Calu3 (cell line): ENCODE measurements at places on chromosomes 3 and 15.
A peak's percentile ranks its signal among the peaks of the same experiment; 100 is the strongest.

DNA sequence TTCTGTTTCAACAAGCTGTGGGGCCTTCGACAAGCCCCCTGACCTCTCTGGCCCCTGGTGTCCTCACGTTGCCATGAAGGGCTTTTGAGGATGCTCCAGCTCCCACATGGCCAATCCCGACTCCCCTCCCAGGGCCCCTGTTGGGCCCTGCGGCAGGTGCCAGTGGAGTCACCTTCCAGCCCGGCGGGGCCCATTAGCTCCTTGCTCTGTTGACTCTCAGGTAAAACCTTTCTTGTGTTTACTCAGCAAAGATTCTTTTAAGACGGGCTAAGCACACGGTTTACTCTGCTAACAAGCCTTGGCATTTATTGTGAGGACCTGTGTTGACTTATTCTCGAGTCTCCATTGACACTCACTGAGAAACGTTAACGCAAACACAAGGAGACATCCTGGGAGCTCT lies 15.0 kb downstream of the RPLP1 start:
- H3K36me3 ChIP-seq, result peaks cover 18% of the 10 kb centered on the region
- H3K27me3 ChIP-seq, result no peaks in the 10 kb centered on the region
- peaks cover 58% of the 10 kb centered on the region for H3K4me1 ChIP-seq
- H3K27ac ChIP-seq, result peak overlapping the region; percentile 89
- no peak overlapping the region for H3K4me3 ChIP-seq
- DNase-seq, result peak; percentile 25

- DNase-seq, result peak; percentile 71
- H3K27ac ChIP-seq, result no peak overlapping the region
- no peak overlapping the region for H3K4me3 ChIP-seq
- H3K36me3 ChIP-seq, result peaks cover 1% of the 10 kb centered on the region
- H3K4me1 ChIP-seq, result peaks cover 7% of the 10 kb centered on the region
Measured at GRCh38 chr3:1082108-1082507, 10.7 kb upstream of the CNTN6 start.

- DNase-seq, result no peak
- H3K4me1 ChIP-seq, result peaks cover 8% of the 10 kb centered on the region
- no peak overlapping the region for H3K4me3 ChIP-seq
- H3K27me3 ChIP-seq, result peaks cover 9% of the 10 kb centered on the region
Measured at GRCh38 chr3:183350164-183350563, 78.3 kb downstream of the MCF2L2 start.

DNA sequence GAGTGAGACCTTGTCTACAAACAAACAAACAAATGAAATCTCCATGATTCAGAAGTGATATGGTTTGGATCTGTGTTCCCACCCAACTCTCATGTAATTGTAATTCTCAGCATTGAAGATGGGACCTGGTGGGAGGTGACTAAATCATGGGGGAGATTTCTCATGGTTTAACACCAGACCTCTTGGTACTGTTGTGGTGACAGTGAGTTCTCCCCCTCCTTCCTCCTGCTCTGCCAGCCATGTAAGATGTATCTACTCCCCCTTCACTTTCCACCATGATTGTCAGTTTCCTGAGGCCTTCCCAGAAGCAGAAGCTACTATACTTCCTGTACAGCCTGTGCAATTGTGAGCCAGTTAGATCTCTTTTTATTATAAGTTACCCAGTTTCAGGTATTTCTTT lies 438.4 kb upstream of the THBS1 start:
- H3K27ac ChIP-seq, result no peak overlapping the region
- no peaks in the 10 kb centered on the region for H3K36me3 ChIP-seq
- no peak for DNase-seq
- no peak overlapping the region for H3K4me3 ChIP-seq

DNA sequence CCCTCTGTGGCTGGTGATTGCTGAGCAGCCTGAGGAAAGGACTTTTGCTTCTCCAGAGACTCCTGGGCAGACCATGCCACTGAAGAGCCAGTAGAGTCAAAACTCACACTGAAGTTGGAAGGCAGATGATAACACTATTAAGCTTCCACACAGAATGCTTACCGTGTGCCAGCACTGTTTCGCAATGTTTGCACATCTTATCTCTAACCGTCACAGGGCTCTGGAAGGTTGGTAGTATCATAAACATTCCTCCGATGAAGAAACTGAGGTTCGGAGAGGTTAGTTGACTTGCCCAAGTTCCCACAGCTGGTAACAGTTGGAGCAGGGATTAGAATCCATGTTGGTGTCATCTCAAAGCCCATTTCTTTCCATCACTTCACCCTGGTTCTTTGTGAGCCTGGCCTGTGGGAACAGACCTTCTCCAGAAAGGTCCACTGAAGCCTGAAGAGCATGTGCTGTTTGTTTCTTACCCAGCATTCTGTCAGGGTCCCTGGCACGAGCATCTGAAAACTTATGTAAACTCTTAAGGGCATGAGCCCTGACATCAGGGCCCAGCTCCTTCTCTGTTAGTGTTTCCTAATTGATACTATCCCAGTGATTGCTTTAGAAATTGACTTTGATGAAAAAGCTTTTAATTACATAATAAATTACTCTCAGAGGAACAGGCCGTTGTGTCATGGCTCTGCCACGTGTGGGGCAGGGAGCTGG lies 77.0 kb upstream of the PRR23C start:
- DNase-seq, result no peak
- no peak overlapping the region for H3K4me3 ChIP-seq
- peaks cover 21% of the 10 kb centered on the region for H3K4me1 ChIP-seq
- H3K27me3 ChIP-seq, result no peaks in the 10 kb centered on the region
- H3K27ac ChIP-seq, result no peak overlapping the region

DNA sequence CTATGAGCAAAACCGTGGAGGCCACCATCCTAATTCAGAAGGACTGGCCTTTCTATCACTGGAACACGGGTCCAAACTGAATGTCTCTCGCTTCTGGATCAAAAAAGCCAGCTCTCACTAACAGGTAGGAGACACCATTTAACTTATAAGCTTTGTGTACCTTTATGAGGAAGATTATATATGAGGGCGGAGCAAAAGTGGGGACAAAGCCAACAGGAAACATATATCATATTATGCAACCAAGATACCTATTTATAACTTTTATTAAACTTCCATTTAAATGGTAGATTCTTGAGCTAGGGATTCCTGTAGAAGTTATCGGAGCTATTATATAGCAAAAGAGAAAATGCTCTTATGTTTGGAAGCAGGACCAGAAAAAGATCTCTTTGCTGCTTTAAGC lies 78.4 kb downstream of the IGF2BP2 start:
- H3K27ac ChIP-seq, result peak overlapping the region; percentile 33
- H3K4me1 ChIP-seq, result peaks cover 43% of the 10 kb centered on the region
- DNase-seq, result no peak
- peaks cover 21% of the 10 kb centered on the region for H3K36me3 ChIP-seq
- H3K4me3 ChIP-seq, result no peak overlapping the region

- H3K27ac ChIP-seq, result no peak overlapping the region
- DNase-seq, result no peak
- H3K36me3 ChIP-seq, result no peaks in the 10 kb centered on the region
- no peak overlapping the region for H3K4me3 ChIP-seq
Measured at GRCh38 chr3:102796804-102797203, 362.0 kb downstream of the ZPLD1 start.

DNA sequence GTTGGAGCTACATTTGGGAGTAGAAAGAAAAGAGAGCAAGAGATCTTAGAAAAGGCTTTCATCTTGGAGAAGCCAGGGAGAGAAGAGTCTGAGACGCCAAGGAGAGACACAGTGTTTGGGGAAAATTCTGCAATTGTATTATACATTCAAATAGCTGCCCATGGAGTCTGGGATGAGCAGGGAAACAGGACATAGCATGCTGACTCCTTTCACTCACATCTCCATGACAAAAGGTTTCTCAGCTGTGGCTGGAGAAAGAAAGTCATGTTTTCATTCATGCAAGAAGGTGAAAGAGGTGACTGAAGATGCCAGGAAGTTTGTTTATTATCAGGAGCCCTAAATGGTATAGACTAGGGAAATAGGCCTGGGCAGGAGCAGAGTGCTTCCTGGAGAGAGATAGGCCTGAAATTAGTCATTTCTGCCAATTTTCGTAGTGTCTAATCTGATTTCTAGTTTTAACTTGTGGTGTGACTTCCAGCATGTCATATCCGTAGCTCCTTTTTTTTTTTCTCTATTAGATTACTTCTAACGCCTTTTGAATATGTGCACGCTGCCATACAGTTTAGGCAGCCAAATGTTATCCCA lies 34.1 kb downstream of the ACP3 start:
- no peak for DNase-seq
- peaks cover 3% of the 10 kb centered on the region for H3K4me1 ChIP-seq
- H3K36me3 ChIP-seq, result no peaks in the 10 kb centered on the region
- H3K27ac ChIP-seq, result no peak overlapping the region
- H3K27me3 ChIP-seq, result no peaks in the 10 kb centered on the region
- no peak overlapping the region for H3K4me3 ChIP-seq

- no peak overlapping the region for H3K4me3 ChIP-seq
- H3K27me3 ChIP-seq, result no peaks in the 10 kb centered on the region
- no peak for DNase-seq
- H3K4me1 ChIP-seq, result no peaks in the 10 kb centered on the region
- no peaks in the 10 kb centered on the region for H3K36me3 ChIP-seq
- H3K27ac ChIP-seq, result no peak overlapping the region
Measured at GRCh38 chr3:144771381-144771870, 799.8 kb downstream of the DIPK2A start.

DNA sequence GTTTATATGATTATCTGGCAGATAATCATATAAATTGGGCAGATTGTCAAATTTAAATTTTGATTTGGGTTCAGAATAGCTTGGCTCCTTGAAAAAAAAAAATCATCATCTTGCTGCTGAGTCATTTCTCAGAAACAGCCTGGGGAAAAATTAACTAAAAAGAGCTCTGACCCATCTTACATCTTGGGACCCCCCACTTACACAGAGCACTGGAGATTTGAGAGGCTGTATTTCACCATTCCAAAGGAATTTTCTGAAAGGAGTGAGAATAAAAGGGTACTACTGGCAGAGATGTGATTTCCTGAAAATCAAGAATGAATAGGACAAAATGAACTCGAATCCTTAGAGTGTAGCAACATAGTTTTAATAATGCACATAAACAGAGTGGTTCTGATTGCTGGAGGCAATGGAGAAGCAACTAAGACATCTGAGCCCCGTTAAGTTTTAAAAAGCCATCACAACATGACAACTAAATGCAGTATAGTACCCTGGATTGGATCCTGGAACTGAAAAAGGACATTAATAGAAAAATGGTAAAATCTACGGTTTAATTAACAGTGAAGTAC lies 97.5 kb downstream of the RFTN1 start:
- peaks cover 36% of the 10 kb centered on the region for H3K27me3 ChIP-seq
- H3K4me1 ChIP-seq, result no peaks in the 10 kb centered on the region
- H3K4me3 ChIP-seq, result no peak overlapping the region
- no peak for DNase-seq

- DNase-seq, result no peak
- no peaks in the 10 kb centered on the region for H3K4me1 ChIP-seq
- H3K27ac ChIP-seq, result no peak overlapping the region
- H3K36me3 ChIP-seq, result no peaks in the 10 kb centered on the region
- H3K4me3 ChIP-seq, result no peak overlapping the region
Measured at GRCh38 chr3:111784001-111784400, 75.1 kb upstream of the PHLDB2 start.

DNA sequence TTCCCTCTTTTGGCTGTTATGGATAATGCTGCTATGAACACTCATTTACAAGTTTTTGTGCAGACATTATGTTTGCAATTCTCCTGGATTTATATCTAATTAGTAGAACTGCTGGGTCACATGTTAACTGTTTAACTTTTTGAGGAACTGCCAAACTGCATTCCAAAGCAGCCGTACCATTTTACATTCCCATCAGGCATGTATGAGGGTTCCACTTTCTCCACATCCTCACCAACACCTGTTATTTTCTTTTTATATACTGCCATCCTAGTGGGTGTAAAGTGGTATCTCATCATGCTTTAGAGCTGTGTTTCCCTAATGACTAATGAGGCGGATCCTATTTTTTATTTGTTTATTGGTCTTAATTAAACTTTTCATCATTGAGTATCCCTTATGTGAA lies 9.2 kb downstream of the KPNA4 start:
- no peak for DNase-seq
- H3K27ac ChIP-seq, result no peak overlapping the region
- peaks cover 62% of the 10 kb centered on the region for H3K4me1 ChIP-seq

GRCh38 chr3:123344907-123345594 lies 103.8 kb downstream of the ADCY5 start:
- DNase-seq, result no peak
- H3K4me1 ChIP-seq, result no peaks in the 10 kb centered on the region
- peaks cover 50% of the 10 kb centered on the region for H3K27me3 ChIP-seq
- no peak overlapping the region for H3K27ac ChIP-seq
- H3K36me3 ChIP-seq, result no peaks in the 10 kb centered on the region
- H3K4me3 ChIP-seq, result no peak overlapping the region

GRCh38 chr3:33111581-33111980 lies 2.2 kb upstream of the CRTAP start:
- H3K36me3 ChIP-seq, result peaks cover 16% of the 10 kb centered on the region
- no peak overlapping the region for H3K4me3 ChIP-seq
- H3K27me3 ChIP-seq, result no peaks in the 10 kb centered on the region

- no peaks in the 10 kb centered on the region for H3K36me3 ChIP-seq
- H3K27ac ChIP-seq, result no peak overlapping the region
- peaks cover 27% of the 10 kb centered on the region for H3K4me1 ChIP-seq
- no peaks in the 10 kb centered on the region for H3K27me3 ChIP-seq
- DNase-seq, result no peak
Measured at GRCh38 chr3:42028474-42028873, 62.7 kb upstream of the TRAK1 start.

- peak overlapping the region; percentile 66 for H3K27ac ChIP-seq
- DNase-seq, result no peak
- no peak overlapping the region for H3K4me3 ChIP-seq
- H3K4me1 ChIP-seq, result peaks cover 63% of the 10 kb centered on the region
- H3K27me3 ChIP-seq, result no peaks in the 10 kb centered on the region
Measured at GRCh38 chr15:75177360-75178071, 24.2 kb upstream of the C15orf39 start.

DNA sequence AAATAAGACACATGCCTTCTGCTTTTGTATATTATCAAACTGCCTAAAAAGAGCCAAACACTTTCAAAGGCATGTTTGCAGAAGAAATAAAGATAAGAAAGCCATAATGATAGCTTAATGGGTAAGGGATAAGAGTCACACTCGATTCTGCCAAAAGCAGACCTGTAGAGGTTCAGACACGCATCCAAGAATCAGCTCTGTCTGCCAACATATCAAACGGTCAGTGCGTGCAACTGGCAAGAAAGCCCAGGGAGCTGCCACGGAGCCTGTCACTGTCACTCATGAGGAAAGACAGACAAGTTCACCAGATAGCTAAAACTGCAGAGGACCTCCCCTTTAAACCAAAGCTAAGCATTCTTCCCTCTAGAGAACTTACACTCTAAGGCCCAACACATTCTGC lies 23.2 kb downstream of the DCP1A start:
- no peaks in the 10 kb centered on the region for H3K27me3 ChIP-seq
- no peak overlapping the region for H3K4me3 ChIP-seq
- H3K27ac ChIP-seq, result no peak overlapping the region
- peaks cover 6% of the 10 kb centered on the region for H3K36me3 ChIP-seq

- no peak for DNase-seq
- H3K27me3 ChIP-seq, result no peaks in the 10 kb centered on the region
- H3K36me3 ChIP-seq, result no peaks in the 10 kb centered on the region
- H3K4me3 ChIP-seq, result no peak overlapping the region
Measured at GRCh38 chr15:39741258-39741657, 41.4 kb downstream of the FSIP1 start.

GRCh38 chr15:25739687-25740121 lies 123.4 kb downstream of the ATP10A start:
- no peak overlapping the region for H3K27ac ChIP-seq
- no peaks in the 10 kb centered on the region for H3K36me3 ChIP-seq
- no peak overlapping the region for H3K4me3 ChIP-seq
- no peak for DNase-seq
